Osteocyte (in vitro differentiated cells): ENCODE measurements at places on chromosomes 7 and 10. TPM values are rescaled to one million over a fixed set of nuclear protein-coding genes. Genes with fewer than 3 reads are reported as not detected.

DNA sequence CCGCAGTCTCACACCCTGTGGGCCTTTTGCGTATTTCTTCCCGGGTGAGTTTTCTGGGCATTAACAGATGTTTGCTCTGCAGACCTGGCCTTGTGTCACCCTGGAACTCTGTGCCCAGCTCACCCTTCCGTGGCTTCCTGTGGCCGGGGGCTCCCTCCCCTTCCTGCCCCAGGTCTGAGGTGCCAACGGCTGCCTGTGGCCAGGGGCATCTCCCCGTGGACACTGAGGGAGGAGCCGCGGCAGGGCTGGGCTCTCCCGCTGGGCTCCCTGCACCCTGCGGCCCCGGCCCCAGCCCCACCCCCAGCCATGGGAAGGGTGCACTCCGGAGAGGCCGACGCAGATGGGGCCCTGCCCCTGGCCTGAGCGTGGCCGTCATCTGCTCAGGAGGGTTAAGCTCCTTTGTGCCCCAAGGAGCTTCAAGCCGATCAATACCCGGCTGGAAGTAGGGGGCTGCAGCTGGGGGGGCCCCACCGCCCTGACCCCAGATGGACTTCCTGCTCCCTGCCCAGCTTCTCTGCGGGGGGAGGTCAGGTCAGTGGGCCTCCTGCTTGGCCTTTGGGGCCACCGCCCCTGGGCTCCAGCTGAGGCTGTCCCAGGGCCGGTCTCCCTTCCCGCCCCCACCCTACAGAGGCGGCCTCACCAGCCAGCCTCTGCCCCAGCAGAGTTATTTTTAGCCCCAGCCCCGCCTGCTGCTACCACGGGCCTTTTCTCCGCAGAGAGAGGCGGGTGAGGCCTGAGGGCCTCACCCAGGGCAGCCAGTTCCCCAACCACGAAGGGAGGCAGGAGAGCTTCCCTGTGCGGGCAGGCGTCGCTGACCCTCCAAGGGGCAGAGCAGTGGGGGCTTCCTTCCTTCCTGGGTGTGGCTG lies 24.2 kb downstream of the PWWP2B start:
- H3K4me1 ChIP-seq = peaks cover 53% of the 10 kb centered on the region
- peaks cover 1% of the 10 kb centered on the region for H3K36me3 ChIP-seq
- H3K4me3 ChIP-seq = peak overlapping the region; percentile 22

Gene SPDYE1
- not detected in 2 replicates for total RNA-seq

DNA sequence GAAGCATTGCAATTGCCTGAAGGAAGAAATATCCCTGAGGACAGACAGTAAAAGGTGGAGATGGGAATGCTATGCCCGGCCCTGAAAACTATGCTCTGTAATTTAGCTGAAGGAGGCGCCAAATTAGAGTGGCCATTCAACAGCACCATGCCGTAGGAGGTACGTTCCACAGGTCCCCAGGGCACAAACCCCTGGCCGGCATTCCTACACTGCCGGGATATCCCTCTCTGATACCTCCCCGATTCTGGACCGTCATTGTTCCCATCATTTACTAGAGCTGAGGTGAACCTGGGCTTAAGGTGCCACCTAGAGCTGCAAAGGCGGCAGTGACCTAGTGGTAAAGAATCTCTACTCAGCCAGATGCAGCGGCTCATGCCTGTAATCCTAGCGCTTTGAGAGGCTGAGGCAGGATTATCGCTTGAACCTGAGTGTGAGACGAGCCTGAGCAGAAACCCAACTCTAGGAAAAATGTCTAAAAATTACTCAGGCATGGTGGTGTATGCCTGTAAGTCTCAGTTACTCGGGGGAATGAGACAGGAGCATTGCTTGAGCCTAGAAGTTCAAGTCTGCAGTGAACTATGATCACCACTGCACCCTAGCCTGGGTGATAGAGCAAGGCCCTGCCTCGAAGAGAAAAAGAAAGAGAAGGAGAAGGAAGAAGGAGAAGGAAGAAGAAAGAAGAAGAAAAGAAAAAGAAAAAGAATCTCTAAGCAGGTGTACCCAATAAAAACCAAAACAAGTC lies 53.0 kb upstream of the TNKS2 start:
- peaks cover 18% of the 10 kb centered on the region for H3K4me1 ChIP-seq
- H3K27me3 ChIP-seq = no peaks in the 10 kb centered on the region
- H3K4me3 ChIP-seq = no peak overlapping the region
- DNase-seq = no peak
- H3K27ac ChIP-seq = no peak overlapping the region
- peaks cover 10% of the 10 kb centered on the region for H3K36me3 ChIP-seq

DNA sequence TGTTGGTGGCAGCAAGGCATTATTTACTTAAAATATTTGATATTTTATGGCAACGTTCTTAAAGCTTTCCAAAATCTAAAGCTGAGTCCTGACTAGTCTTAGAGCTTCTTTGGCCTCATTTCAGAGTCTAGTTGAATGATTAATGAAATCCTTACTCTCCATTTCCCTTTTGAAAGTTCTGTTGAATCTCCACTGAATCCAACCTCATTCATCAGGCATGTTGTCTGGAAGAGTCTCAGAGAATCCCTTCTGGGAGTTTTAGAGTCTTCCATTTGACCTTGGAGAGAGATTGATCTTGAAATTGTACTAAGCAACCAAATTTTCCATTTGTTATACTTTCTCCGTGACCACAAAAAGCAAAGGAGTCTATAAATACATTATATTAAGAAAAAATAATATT lies 198.5 kb upstream of the TMEM196 start:
- no peak for DNase-seq
- no peaks in the 10 kb centered on the region for H3K36me3 ChIP-seq
- H3K4me1 ChIP-seq = peaks cover 4% of the 10 kb centered on the region
- peaks cover 4% of the 10 kb centered on the region for H3K27me3 ChIP-seq

Gene NHLRC2
- 36.4 and 39.3 TPM in 2 replicates for total RNA-seq

DNA sequence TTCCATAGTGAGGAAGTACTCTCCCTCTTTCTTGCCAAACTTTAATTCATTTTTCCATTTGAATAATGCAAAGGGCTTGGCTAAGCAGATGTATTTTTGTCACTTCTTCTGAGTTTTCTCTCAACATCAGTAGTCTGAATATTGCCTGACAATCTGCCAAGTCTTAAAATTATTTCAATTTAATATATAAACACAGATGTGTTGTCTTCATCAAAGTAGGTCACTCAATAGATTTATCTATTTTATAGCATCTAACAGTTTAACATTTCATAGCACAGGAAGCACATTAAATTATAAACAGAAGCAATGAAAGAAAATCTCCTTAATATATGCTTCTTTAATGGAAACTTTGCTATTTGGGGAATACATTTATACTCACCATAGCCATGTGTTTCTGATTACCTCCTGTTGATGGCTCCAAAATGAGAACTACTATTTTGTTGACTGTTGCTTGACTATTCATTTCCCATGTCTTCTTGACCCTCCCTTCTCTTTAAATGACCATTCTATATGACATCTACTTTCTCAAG lies 4.5 kb downstream of the CPED1 start:
- H3K27ac ChIP-seq = peak overlapping the region; percentile 11
- DNase-seq = no peak
- H3K4me3 ChIP-seq = no peak overlapping the region
- no peaks in the 10 kb centered on the region for H3K36me3 ChIP-seq
- peaks cover 63% of the 10 kb centered on the region for H3K4me1 ChIP-seq

- DNase-seq = no peak
- peaks cover 61% of the 10 kb centered on the region for H3K4me1 ChIP-seq
- H3K27ac ChIP-seq = peak overlapping the region; percentile 91
Observed at GRCh38 chr10:69789164-69789576, 12.5 kb upstream of the COL13A1 start.

- no peak for DNase-seq
- no peak overlapping the region for H3K4me3 ChIP-seq
- H3K27ac ChIP-seq = peak overlapping the region; percentile 94
- H3K4me1 ChIP-seq = peaks cover 29% of the 10 kb centered on the region
Observed at GRCh38 chr10:82981137-82981723, 1106.2 kb downstream of the NRG3 start.

Gene CDNF
- 1.0 and 2.9 TPM in 2 replicates for total RNA-seq

Gene SEC31B
- total RNA-seq = 18.3 and 19.6 TPM in 2 replicates

Gene NPC1L1
- total RNA-seq = not detected in 2 replicates

Gene SFTPA1
- not detected in 2 replicates for total RNA-seq

DNA sequence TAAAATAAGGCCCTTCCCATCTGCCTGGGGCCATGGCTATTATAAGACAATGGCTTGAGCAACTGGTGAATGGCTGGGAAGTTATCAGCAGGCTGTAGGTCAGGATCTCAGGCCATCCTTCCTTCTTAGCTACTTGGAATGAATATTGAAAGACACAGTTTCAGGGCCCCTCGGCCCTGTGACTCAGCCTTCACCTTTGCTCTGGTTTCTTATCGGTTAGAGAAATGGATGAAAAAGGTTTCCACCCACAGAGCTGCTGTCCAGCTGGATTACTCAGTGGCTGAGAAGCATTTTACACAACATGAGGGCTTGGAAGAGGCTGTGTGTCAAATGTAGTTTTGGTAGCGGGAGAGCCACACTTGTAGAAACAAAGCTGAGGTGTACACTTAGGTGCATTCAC lies 9.4 kb downstream of the ACSL5 start:
- no peaks in the 10 kb centered on the region for H3K36me3 ChIP-seq
- H3K4me3 ChIP-seq = no peak overlapping the region
- no peak overlapping the region for H3K27ac ChIP-seq
- DNase-seq = no peak
- H3K4me1 ChIP-seq = no peaks in the 10 kb centered on the region

DNA sequence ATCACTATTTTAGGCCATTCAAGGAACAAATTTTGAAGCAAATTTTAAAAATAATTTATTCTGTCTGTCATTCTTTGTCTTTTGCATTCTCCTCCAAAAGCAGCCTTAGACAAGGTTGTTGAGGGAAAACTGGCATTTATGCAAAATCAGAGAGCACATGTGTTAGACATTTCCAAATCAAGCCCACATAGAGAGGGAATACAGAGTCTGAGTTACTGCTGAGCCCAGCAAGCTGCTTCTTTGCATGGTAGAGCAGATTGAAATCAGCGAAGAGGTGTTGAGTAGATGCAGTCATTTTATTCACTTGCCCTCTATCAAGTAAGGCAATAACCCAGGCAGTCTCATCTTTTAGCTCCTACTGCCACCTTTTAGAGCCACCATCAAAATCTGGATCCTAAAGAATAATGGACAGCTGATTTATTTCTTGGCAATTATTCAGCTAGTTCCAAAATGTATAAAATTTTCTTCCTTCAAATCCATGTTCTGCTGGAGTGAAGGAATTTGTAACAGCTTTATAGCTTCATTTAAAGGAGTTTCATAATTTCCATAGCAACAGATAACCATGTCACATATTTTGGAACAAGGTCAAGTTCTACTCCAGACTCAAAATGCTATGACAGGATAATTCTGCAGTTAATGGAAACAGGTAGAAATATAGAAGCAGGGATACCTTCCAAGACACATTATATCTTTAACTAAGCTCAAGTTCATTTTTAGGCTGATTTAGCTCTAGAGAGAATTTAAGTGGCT lies 7.3 kb upstream of the PCDH15 start:
- H3K27ac ChIP-seq = no peak overlapping the region
- H3K4me3 ChIP-seq = no peak overlapping the region
- no peaks in the 10 kb centered on the region for H3K4me1 ChIP-seq
- no peaks in the 10 kb centered on the region for H3K27me3 ChIP-seq
- no peak for DNase-seq

GRCh38 chr10:61923950-61924274 lies 22.4 kb downstream of the ARID5B start:
- H3K36me3 ChIP-seq = peaks cover 26% of the 10 kb centered on the region
- peaks cover 51% of the 10 kb centered on the region for H3K4me1 ChIP-seq
- no peaks in the 10 kb centered on the region for H3K27me3 ChIP-seq
- no peak overlapping the region for H3K4me3 ChIP-seq
- no peak overlapping the region for H3K27ac ChIP-seq
- no peak for DNase-seq

DNA sequence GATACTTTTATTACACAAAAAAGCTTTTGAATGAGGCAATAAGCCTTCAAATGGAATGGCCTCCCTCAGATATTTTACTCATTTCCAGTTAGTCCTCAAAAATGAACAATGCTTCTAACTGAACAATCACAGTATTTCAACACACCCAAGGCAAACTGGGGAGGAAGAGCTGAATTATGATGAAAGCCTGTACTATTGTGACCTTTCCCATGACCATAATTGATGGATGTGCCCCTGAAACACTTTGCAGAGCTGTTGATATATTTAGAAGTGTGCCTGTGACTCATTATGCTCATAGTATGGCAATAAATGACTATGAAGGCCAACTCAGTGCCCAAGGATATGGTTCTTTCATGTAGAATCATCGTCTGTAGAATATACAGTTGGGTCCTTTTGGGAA lies 248.1 kb downstream of the AHR start:
- peak overlapping the region; percentile 6 for H3K27ac ChIP-seq
- H3K4me1 ChIP-seq = peaks cover 43% of the 10 kb centered on the region
- no peak overlapping the region for H3K4me3 ChIP-seq

- H3K36me3 ChIP-seq = no peaks in the 10 kb centered on the region
- no peak overlapping the region for H3K27ac ChIP-seq
- H3K27me3 ChIP-seq = peaks cover 5% of the 10 kb centered on the region
- no peak overlapping the region for H3K4me3 ChIP-seq
Observed at GRCh38 chr7:155593461-155594162, 47.3 kb upstream of the CNPY1 start.

GRCh38 chr7:158955146-158955870 lies 99.0 kb downstream of the DYNC2I1 start:
- peaks cover 7% of the 10 kb centered on the region for H3K4me1 ChIP-seq
- no peaks in the 10 kb centered on the region for H3K27me3 ChIP-seq
- H3K4me3 ChIP-seq = no peak overlapping the region
- peak; percentile 65 for DNase-seq
- peaks cover 6% of the 10 kb centered on the region for H3K36me3 ChIP-seq
- H3K27ac ChIP-seq = no peak overlapping the region

GRCh38 chr7:18224138-18224537 lies 196.5 kb upstream of the PRPS1L1 start:
- H3K36me3 ChIP-seq = no peaks in the 10 kb centered on the region
- H3K4me3 ChIP-seq = no peak overlapping the region
- H3K27me3 ChIP-seq = peaks cover 27% of the 10 kb centered on the region
- no peak for DNase-seq
- H3K4me1 ChIP-seq = no peaks in the 10 kb centered on the region

- H3K4me3 ChIP-seq = no peak overlapping the region
- no peak overlapping the region for H3K27ac ChIP-seq
- no peaks in the 10 kb centered on the region for H3K27me3 ChIP-seq
- peaks cover 2% of the 10 kb centered on the region for H3K4me1 ChIP-seq
- no peak for DNase-seq
Observed at GRCh38 chr7:84914598-84914997, 272.3 kb downstream of the SEMA3D start.

Gene CAMK1D
- 13.7 and 15.8 TPM in 2 replicates for total RNA-seq

Gene PTPRN2
- 0.50 and 0.59 TPM in 2 replicates for total RNA-seq
